ENCODE measurements at places on chromosomes 12 and 14.
A peak's percentile ranks its signal among the peaks of the same experiment; 100 is the strongest.

DNA sequence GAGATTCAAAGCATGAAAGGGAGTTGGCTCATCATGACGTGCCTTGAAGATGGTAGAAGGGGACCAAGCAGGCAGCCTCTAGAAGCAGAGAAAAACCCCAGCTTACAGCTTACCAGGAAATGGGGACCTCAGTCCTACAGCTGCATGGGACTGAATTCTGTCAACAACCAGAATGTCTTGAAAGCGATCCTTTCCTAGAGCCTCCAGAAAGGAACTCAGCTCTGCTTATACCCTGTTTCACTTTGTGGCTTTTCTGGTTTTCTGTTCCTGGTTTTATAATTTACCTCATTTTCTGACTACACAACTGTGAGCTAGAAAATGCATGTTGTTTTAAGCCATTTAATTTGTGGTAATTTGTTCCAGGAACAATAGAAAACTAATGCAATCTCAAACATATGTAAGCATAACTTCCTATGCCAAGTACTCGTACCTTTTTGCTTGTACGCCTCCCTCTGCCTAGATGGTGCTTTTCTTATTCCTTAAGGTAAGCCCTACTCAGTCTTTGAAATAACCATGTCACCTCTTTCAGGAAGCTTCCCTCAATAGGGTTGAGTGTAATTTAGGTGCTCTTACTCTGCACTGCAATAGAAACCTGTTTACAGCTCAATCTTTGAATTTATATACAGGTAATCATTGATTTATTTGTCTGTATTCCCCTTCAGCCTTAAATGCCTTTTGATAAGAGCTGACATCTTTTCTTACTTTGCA is 348.8 kb downstream of the TMEM117 start:
- no peak for DNase-seq

- no peak for DNase-seq
Measured at GRCh38 chr12:49293056-49293956, 1.6 kb upstream of the PRPH start.

DNA sequence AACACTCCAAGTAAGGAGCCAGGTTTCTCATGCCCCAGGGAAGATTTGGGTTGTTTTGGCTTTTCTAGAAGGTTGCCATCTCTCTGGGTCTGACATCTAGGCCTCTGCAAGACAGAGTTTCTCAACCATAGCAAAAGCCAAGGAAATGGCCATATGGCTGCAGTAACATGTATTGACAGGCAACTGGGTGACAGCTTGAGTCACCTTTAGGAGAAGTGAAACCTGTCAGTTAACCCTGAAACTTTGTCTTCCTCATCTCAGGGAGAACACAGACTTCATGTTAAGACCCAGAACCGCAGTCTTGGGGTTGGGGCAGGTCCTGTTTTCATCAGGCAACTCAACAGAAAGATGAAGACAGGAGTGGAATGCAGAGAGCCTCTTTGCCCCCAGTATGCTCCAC is 46.0 kb upstream of the PLBD1 start:
- DNase-seq: no peak

- DNase-seq: no peak
Measured at GRCh38 chr12:88419794-88420193, 160.5 kb downstream of the KITLG start.

GRCh38 chr14:37678916-37679315 is 83.5 kb downstream of the TTC6 start:
- DNase-seq: no peak

DNA sequence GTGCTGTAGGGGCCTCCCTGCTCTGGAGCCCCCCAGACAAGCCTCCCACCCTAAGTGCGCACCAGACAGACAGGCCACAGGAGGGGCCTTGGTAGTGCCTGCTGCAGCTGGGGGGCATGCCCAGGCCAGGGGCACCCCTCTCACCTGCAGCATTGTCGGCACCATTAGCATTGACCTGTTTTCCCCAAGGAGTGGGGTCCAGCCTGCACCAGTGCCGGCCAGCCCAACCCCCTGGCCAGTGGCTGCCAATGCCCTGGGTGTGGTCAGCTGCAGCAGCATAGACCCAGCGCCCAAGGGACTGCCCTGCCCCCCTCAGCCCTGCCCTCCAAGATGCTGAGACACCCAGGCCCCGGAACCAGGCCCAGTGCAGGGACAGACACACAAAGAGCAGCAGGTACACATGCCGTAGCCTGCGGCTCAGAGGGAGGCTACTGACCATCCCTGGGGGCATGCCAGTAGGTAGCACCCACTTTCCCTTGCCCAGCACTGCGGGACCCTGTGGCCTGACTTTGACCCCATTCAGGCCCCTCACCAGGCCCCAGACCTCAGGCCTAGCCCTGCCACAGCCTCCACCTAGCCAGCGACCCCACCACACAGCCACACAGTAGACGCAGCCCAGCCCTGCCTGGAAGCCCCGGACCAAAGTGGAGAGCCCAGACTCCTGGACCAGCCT is 1.0 kb downstream of the AHNAK2 start:
- no peak for DNase-seq

DNA sequence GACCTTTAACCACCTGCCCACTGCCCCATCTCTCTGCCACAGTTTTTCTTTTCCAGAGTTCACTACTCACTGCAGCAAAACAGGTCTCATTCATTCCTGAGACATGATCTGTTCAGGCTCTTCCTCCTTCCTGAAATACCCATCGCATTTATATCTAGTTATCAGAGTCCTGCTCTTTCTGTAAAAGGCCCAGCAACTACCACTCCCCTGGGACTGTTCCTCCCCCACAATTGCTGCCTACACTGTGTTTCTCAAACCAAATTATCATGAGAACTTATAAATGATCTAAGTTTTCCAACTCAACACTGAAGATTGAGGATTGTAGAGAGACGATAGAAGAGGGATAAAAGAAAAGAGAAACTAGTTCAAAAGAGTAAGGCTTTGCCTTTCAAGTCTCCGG is 40.8 kb upstream of the EPS8 start:
- no peak for DNase-seq

- no peak for DNase-seq
Measured at GRCh38 chr12:74780182-74780849, 242.7 kb downstream of the ATXN7L3B start.

- DNase-seq: no peak
Measured at GRCh38 chr12:28540324-28540714, 350.1 kb downstream of the CCDC91 start.

DNA sequence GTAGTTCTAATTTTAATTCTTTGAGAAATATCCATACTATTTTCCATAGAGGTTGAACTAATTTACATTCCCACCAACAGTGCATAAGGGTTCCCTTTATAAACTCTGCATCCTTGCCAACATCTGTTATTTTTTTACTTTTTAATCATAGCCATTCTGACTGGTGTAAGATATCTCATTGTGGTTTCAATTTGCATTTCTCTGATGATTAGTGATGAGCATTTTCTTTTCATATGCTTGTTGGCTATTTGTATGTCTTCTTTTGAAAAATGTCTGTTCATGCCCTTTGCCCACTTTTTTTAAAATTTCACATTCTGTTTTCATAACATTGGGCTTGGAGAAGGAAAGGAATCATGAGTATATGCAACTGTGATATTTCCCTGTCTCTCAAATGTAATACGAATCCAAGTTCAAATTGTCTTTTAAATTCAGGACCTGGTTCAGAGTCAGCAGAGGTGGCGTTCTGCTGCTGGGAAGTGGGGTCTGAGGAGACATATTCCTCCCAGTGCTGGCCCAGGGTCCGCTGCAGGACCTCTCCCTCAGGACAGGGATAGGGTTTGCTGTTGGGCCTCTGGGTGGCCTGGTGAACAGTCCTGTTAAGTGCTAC is 81.2 kb upstream of the ETV6 start:
- no peak for DNase-seq

DNA sequence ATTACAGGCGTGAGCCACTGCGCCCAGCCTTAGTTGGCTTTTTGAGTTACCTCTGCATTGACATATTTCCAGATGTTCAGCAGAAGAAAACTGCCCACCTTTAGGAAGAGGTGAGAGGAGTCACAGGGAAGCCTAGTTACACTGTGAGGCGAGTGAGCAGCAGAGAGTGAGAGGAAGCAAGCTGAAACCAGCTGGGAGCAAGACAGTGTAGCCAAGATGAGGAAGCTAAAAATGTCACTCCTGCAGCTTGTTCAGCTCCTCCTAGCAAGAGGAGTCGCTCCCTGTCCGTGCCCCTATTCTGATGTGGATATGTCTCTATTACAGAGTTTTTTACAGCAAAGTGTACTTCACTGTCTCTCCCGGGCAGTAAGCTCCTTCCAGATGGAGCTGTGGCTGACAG is 127.6 kb downstream of the GXYLT1 start:
- no peak for DNase-seq

DNA sequence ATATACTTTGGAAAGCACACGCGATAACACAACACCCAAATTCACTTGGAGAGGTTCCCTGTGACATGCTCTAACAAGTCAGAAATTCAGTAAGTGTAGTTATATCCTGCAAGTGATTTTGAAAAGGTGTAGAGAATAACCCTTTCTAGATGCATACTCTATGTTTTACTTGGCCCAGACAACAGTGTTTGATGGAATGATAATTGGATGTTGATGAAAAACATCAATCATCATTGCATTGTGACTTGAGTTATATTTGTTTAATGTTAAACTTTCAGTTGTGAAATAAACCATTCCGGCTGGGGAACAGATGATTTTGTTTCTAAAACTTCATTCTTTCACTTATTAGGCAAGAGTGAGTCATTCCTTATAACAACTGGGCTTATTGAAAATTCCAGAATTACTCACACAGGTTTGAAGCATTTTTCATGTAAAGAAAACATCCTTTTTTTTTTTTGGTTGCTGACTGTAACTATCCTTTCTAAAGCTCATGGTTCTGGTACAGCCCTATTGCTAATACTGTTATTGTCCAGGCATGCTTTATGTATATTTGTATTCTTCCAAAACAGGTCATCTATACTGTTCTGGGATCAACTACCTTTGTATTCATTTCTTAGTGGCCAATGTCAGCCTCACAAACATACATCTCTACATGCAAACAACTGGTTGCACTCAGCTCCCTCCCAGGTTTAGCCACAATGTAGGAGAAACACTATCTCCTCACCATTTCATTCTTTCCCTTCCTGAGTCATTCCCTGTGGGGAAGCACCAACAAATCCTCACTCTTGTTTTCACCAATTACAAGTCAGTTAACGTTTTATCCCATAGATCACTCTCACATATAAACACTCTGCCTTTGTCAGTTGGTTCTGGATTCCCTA is 121.2 kb upstream of the LRIG3 start:
- DNase-seq: no peak

DNA sequence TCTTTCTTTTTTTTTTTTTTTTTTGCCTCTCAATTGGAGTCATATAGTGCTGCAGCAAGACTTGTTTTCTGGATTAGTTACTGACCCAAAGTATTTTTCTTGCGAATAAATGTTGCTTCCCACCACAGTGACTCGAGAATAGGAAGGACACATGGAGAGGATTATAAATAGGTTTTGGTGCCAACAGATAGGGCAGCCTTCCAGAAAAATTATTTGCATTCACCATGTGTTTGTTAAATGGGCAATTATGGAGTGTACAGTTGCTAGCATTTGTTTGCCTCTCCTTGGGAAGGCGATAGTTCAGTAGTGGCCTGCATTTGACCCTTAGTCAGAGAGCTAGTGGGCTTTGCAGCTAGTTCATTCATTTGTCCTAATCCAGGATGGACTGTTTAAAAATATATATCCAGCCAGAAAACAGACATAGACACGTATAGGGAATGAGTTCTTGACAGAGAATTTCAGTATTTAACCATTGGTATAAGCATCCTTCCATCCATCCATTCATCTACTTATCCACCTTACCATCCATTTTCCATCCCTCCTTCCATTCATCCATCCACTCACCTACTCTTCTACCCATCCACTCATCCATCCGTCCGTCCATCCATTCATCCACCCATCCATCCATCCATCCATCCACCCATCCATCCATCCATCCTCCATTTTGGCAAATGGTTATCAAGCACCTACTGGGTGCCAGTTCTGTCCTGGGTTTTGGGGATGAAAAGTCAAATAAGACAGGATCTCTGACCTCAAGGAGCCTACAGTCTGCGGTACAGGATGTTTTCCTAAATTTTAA is 67.5 kb downstream of the CHST11 start:
- peak; percentile 86 for DNase-seq

DNA sequence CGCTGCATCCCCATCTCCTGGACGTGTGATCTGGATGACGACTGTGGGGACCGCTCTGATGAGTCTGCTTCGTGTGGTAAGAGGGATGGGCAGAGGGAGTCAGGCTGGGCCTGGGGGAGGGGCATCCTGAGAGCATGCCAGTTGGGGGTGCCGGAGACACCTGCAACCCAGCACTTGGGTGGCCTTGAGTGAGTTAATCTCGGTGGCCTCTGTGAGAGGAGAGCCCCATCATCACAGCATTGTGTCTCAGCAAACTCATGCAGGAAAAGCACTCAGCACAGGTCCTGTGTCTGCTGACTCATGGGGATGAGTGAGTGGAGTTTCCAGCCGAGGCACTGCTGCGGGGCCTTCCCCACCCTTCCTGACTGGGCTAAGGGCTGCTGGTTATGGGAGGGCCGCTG is 19.6 kb upstream of the LRP1-AS start:
- no peak for DNase-seq

- DNase-seq: no peak
Measured at GRCh38 chr12:129381715-129382114, 522.1 kb downstream of the TMEM132D start.

DNA sequence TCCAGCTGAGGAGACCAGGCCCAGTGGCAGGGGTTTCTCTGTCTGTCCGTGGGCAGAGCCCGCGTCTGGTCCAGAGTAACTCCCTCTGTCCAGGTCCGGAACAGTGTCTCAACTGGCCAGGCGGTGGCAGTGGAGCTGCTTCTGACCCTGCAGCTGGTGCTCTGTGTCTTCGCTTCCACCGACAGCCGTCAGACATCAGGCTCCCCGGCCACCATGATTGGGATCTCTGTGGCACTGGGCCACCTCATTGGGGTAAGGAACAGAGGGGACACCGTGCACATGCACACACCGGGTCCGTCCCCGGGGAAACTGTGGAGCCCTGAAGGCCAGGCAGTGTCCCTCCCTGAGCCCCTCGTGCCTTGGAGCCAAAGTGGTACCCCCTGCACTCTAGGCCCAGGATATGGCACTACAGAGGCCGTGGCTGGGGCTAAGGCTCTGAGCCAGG is 1.5 kb downstream of the AQP6 start:
- peak; percentile 53 for DNase-seq

All from NCI-H1092 (cell line).